ENCODE measurements at places on chromosomes 1 and 21. TPM values are rescaled to one million over a fixed set of nuclear protein-coding genes. Genes with fewer than 3 reads are reported as not detected.

DNA sequence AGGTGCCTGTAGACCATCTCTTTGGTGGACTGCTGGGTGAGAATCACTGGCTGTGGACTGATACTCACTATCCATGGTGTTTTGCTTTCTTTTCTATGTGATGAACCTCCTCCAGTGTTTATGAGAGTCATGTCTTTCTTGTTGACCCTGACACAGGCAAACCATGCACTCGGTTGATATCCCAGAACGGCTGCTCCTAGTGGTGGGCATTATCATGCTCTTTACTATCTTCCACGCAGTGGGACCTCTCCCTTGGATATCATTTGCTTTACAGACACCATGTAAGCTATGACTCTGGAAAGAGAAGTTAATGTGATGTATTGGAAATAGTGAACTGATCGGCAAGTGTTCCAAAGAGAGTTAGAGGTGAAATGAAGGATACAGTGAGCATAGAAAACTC, 1455.6 kb downstream of the BRINP3 start:
- DNase-seq = no peak

DNA sequence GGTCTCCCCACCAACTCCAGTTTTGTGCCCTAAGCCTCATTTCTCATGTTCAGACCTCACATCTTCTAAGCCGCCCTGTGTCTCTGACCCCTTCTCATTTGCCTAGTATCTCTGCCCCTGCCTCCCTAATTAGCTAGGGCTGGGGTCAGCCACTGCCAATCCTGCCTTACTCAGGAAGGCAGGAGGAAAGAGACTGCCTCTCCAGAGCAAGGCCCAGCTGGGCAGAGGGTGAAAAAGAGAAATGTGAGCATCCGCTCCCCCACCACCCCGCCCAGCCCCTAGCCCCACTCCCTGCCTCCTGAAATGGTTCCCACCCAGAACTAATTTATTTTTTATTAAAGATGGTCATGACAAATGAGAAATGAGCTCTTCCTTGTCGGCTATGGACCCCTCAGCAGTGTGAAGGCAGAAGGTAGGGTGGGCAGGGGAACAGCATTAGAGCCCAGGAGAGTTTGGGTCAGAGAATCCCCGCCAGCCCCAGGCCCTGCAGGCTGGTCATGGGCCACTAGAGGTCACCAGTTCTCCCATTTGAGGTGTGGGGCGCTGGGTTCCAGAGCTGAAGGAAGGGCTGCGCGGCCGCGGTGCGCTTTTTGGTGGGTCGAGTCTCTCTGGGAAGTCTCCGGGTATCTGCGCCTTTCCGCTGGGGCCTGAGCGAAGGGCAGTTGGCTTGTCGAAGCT, 11.5 kb downstream of the ADAMTSL4 start:
- peak; percentile 91 for DNase-seq

DNA sequence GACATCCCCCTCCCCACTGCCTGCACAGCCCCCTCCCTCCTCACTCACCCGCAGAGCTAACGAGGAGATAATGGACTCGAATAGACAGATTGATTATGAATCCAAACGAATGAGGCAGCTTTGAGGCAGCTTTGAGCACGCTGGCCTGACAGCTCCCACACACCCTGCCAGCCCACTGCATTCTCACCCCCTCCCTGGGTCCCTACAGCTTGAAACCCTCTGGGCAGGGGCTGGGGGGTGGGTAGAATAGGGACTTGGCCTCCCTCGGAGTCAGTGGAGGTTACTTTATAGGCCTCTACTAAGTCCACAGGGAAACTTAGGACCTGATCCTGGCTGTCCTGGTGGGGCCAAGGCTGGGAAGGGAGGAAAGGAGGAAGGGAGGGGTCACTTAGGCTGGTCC, 1.9 kb downstream of the NTRK1 start:
- no peak for DNase-seq

- no peak for DNase-seq
These were observed 73.8 kb downstream of the ERG start for GRCh38 chr21:38424305-38425019.

DNA sequence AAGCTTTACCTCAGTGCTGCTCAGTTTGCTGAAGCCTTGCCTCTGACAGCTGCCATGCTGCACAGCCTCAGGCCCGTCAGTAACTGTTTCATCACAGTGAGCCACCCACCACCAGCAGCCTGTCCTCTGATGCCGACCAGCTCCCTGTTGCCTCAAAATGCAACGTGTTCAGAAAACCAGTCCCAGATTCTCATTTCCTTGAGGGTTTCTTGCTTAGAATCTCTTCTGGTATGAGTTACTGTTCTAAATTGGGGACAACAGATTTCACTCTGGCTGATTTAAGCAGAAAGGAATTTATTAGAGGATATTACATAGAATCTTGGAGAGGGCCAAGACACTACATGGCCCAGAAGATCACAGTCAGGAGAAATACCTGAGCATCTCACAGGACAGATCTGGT, 11.0 kb downstream of the UBL4B start:
- no peak for DNase-seq

GRCh38 chr1:16235944-16236510, 956 bp downstream of the CPLANE2 start:
- peak; percentile 36 for DNase-seq

- DNase-seq = no peak
These were observed 23.0 kb upstream of the ITPKB start for GRCh38 chr1:226762055-226762454.

GRCh38 chr1:14742181-14742980, 143.9 kb downstream of the KAZN start:
- DNase-seq = no peak

KCNAB2 gene
- 13.2 TPM for total RNA-seq

GPR61 gene
- total RNA-seq = not detected

CLCC1 gene
- 28.3 TPM for total RNA-seq

TEDDM1 gene
- not detected for total RNA-seq

PALMD gene
- total RNA-seq = 80.7 TPM

MIXL1 gene
- total RNA-seq = not detected
